Activated T-cell treated with anti-CD3 and anti-CD28 coated beads for 48 hours (primary cell): ENCODE measurements at places on chromosomes 5 and 9.

GRCh38 chr9:109506097-109506712 is 8.1 kb upstream of the PTPN3 start:
- no peak for DNase-seq

DNA sequence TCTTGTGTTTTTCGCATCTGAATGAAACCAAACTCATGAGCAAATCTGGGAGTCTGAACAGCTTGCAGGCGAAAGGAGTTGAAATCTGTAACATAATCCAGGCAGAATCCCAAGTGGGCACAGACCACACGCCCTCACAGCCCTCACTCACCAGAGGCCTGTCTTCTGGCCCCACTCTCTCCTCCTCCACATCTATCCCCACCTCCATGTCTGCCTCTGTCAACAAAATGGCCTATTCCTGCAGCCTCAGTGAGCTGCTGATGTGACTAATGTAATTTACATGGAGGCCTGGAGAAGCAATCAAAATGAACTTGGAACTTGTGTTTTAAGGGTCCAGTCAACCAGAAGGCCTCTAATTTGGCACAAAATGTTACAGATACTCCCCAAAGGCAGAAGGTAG is 136.6 kb downstream of the GNA14 start:
- DNase-seq = no peak

- DNase-seq = no peak
Observed at GRCh38 chr5:112238473-112238872, 180.6 kb downstream of the EPB41L4A start.

- DNase-seq = no peak
Observed at GRCh38 chr9:71814226-71814625, 45.9 kb upstream of the CEMIP2 start.

- no peak for DNase-seq
Observed at GRCh38 chr9:103266064-103266463, 270.9 kb downstream of the CYLC2 start.

- DNase-seq = peak; percentile 14
Observed at GRCh38 chr5:14869668-14870164, 1.9 kb downstream of the ANKH start.

- DNase-seq = no peak
Observed at GRCh38 chr9:106828965-106829364, 34.0 kb upstream of the ZNF462 start.

DNA sequence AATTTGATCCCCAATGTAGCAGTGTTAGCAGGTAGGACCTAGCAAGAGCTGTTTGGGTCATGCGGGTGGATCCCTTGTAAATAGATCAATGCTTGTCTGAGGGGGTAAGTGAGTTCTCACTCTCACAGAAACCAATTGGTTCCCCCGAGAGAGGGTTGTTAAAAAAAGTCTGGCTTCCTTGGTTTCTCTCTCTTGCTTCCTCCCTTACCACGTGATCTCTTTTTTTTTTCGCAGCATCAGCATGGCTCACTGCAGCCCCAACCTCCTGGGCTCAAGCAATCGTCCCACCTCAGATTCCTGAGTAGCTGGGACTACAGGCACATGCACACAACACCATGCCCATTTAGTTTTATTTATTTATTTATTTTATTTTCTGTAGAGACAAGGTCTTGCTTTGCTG is 26.4 kb downstream of the RAPGEF6 start:
- DNase-seq = no peak

- no peak for DNase-seq
Observed at GRCh38 chr5:181111010-181111409, 20.0 kb downstream of the OR2V1 start.

- DNase-seq = no peak
Observed at GRCh38 chr5:150119421-150120061, 33.2 kb upstream of the CSF1R start.

DNA sequence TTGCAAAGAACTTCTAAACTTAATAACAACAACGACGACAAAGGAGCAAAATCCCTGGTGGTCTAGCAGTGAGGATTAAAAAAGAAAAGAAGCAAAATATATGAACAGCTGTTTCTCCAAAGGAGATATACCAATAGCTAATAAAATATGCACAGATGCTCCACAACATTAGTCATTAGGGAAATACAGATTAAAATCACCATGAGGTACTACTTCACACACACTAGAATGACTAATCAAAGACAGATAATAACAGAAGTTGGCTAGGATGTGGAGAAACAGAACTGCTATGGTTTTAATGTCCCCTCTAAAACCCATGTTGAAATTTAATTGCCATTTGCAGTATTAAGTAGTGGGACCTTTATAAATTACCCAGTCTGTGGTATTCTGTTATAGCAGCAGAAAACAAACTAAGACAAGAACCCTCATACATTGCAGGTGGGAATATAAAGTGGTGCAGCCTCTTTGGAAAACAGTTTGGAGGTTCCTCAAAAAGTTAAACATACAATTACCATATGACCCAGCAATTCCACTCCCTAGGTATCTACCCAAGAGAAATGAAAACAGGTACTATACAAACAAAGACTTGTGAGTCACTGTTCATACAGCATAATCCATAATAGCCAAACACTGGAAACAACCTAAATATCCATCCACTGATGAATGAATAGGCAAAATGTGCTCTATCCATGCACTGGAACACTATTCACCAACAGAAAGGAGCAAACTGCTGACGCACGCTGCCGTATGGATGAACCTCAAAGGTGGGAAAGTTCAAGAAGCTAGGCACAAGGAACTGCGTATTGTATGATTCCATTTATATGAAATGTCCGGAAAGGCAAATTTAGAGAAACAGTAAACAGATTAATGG is 11.4 kb upstream of the DUSP1 start:
- DNase-seq = no peak

- no peak for DNase-seq
Observed at GRCh38 chr9:86801246-86801645, 146.1 kb downstream of the GAS1 start.

- DNase-seq = no peak
Observed at GRCh38 chr5:175867587-175868347, 3.6 kb upstream of the CPLX2 start.

DNA sequence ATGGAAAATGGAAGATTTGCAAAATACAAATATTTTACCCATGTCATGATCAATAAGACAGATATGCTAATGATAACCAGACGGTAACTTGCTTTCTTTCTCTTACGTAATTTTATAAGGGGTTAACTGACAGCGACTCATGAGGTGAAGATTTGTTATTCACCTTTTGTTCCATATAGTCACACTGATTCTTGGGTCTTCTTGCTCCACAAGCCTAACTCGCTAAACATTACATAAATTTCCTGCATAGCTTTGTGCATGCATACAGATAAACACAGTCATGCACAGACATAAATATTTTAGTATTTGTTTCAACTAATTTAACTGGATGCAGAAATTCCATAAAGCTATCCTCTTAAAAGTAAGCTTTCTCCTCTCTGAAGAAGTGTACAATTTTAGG is 225.9 kb downstream of the VPS13A start:
- no peak for DNase-seq
